Activated CD4-positive, alpha-beta T cell treated with anti-CD3 and anti-CD28 coated beads, Interleukin-2, amount 50 U/mL, for 16 hours (primary cell): ENCODE measurements at places on chromosomes 5 and 9.

- no peak for DNase-seq
Measured at GRCh38 chr9:36029202-36029601, 7.5 kb upstream of the RECK start.

DNA sequence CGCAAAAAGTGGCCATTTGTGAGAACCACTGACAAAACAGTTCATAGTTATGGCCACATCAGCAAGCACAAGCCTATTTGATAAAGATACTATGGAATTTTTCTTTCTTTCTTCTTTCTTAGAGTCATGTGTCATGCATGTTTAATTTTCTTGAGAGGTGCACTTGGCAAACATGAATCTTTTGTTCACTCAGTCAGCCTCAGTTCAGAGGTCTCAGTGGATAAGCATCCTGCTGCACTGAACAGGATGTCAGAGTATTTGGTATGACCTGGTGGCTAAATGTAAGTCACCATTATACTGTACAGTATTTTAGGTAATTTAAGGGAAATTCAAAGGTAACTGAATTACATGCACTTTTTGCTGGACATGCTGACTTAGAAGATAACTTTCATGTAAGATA lies 5.4 kb downstream of the NNT start:
- no peak for DNase-seq

DNA sequence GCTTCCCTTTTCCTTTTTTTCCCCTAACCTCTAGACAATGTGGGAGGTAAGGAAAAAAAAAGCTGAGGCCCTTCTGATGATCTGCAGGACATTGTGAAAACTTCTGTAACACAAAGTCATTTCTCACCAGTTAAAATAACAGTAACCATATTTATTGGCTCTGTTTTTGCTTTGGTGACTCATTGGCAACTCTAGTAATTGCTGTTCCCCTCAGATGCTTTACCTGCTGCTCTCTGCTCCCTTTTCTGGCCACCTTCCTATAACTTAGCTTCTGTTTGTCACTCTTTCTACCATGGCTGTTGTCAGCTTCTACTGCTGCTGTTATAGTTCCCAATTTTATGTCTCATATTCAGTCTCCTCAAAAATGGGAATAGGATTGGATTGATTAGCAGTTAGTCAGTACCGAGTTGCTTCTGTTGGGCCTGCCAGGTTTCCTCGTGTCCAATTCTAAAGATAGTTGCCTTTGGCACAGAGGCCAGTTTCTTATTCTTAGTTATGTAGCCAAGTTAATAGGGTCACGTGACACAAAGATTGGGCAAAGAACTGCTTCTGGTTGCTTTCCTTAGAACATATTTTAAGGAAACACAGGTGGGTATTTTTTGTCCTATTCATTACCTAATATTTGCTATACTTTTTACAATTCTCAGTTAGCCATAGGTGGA lies 16.8 kb downstream of the SCAMP1 start:
- peak; percentile 52 for DNase-seq

DNA sequence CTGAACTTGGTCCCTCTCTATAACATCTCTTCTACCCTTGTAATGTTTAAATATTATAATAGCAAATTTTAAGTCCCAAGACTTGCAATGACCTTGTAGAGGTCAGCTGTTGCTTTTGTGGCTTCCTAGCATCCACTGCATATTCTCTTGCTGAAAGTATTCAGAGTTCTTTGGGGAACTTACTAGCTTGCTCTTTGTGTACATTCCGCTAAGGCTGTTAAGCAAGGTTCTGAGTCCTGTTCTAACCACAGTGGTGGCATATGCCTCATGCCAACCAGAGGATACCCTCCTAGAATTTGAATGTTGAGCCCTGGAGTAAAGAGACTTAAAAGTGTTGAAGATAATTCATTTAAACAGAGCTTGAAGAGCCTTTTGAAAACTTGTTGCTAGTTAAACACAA lies 570.9 kb downstream of the TLE1 start:
- no peak for DNase-seq

- no peak for DNase-seq
Measured at GRCh38 chr5:91643797-91644196, 260.7 kb upstream of the ARRDC3 start.

- no peak for DNase-seq
Measured at GRCh38 chr9:136147038-136147889, 28.6 kb upstream of the TMEM250 start.

DNA sequence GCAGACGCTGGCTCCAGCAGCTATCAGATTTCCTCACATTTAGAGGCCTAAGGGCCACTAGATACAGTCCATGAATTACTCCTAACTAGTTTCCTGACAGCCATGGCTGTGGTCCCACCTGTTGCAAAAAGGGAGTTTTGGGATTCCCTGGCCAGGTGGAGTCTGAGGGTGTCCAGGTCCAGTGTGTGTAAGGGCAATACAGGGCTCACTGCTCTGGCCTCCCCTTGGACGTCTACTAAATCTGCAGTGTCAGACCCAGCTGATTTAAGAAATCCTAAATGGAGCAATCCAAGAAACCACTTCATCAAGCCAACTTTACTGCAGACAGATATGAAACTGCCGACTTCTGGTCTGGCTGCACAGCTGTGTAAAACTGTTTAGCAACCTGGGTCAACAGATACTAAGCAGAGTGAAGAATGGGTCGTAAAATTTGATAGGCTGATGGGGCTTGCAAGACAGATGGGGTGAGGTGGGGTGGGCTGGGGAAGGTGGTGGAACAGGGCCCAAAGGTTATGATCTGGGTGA lies 116.4 kb downstream of the GADD45G start:
- DNase-seq = no peak

- DNase-seq = no peak
Measured at GRCh38 chr5:21397693-21398092, 1409.7 kb upstream of the CDH18 start.

GRCh38 chr9:92599938-92600461 lies 64.2 kb upstream of the ECM2 start:
- no peak for DNase-seq

DNA sequence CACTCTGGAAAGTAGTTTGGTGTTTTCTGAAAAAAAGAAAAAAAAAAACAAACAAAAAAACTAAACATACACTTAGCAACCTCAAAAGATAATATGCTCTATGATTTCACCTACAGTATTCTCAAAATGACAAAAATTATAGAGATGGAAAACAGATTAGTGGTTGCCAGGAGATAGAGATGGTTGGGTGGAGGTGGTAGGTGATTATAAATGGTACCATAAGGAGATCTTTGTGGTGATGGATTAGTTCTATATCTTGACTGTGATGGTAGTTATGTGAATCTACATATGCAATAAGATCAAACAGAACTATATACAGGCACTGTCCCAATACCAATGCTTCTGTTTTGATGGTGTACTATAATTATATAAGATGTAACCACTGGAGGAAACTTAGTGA lies 32.0 kb downstream of the PTBP3 start:
- no peak for DNase-seq

- no peak for DNase-seq
Measured at GRCh38 chr9:129126749-129127618, 15.8 kb downstream of the PTPA start.

- DNase-seq = no peak
Measured at GRCh38 chr9:133089271-133089671, 27.5 kb downstream of the CEL start.

- DNase-seq = peak; percentile 26
Measured at GRCh38 chr5:115816226-115817081, at the start of gene CDO1. TSS of gene CDO1 (minus strand) at chr5:115816659. CDS start at chr5:115816397, 262 bp downstream.

- no peak for DNase-seq
Measured at GRCh38 chr9:138075961-138076649, 198.5 kb downstream of the CACNA1B start.

- DNase-seq = peak; percentile 4
Measured at GRCh38 chr5:138338411-138339090, 485 bp downstream of the FAM53C start.

- no peak for DNase-seq
Measured at GRCh38 chr9:89753472-89754055, 148.8 kb downstream of the GADD45G start.

- DNase-seq = no peak
Measured at GRCh38 chr9:99180662-99181061, 41.1 kb downstream of the ALG2 start.

DNA sequence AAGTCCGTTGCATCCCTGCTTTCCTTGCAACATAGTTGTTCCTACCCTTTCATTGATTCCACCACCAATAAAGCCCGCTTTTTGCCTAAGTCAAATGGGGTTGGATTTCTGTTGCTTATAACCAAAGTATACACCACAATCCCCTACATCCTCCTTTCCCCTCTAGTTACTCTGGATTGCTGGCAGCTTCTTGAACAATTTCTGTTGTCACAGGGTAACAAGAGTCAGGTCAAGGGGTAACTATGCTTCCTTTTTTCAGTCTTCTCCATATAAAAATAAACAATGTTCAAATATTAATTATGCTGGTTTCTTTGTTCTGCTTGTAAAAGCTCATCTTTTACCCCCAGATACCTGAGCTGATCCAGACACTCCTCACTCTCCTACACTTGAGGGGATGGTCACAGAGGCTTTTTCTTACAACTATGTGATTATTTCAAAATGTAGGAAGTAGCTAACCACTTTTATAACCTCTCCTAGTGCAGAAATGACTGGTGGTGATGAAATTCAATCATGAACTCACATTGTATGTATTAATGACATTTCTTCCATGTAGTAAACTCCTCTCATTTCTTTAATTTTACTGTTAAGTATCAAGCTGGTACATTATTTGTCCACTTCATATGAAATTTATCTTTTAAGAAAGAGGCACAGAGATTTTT lies 136.5 kb downstream of the SNX18 start:
- DNase-seq = peak; percentile 10

DNA sequence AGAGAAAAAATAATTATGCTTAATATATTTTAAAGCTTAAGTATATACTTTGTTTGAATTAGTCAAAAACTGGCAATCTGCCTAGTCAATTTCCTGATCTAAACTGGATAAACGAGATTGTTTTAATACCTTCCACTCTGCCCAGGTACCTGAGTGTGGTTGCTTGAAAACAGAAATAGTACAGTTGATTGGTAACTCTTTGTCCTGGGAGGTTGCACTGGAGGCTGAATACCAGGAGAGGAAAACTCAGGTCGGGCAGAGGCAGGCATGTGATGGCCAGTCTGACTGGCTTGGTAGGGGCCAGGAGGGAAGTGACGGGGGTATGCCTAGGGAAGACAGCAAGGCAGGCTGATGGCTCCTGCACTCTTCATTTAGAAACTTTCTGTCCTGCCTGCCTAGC lies 80.2 kb downstream of the PIK3R1 start:
- no peak for DNase-seq

DNA sequence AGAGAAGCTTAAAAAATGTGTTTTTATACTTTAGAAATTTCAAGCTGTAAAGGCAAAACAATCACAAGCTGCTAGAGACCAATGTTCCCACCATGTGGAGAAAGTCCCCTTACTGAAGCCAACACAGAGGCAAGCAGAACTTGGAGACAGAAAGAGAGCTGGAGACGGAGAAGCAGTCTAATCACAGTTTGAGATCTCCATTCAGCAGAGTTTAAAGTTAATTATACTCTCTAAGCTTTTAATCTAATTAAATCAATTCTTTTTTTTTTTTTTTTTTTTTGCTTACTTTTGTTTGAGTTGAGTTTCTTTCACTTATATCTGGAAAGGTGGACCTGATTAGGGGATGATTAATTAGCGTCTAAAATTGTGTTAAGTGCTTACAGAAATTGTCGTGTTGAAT lies 1534.3 kb downstream of the MAT2B start:
- no peak for DNase-seq

DNA sequence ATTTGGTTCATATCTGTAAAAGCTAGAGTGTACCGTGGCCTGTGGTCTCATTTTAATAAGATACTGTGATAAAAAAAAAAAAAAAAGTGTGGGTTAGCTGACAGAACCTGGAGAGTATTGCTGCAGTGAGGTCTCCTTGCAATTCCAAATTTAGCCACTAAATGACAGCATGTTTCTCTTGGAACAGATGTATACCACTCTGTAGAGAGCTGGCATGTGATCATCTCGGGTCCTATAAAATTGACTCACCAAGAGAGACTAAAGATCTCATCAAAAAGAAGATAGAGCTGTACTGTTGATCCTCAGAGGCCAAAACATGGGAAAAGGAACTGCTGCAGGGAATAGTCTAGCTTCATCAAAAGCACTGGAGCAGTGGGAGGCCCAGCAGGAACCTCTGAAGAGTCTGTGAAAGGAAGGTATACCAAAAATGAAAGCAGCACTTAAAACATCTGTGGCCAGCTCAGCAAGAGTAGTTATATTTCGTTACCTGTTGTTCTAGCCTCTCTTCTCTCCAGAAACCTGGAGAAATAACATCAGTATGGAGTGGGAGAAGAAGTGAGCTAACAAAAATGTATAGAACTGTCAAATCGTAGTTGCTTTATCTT lies 826.8 kb downstream of the EFNA5 start:
- no peak for DNase-seq

- no peak for DNase-seq
Measured at GRCh38 chr9:119272500-119273211, 96.6 kb downstream of the BRINP1 start.

DNA sequence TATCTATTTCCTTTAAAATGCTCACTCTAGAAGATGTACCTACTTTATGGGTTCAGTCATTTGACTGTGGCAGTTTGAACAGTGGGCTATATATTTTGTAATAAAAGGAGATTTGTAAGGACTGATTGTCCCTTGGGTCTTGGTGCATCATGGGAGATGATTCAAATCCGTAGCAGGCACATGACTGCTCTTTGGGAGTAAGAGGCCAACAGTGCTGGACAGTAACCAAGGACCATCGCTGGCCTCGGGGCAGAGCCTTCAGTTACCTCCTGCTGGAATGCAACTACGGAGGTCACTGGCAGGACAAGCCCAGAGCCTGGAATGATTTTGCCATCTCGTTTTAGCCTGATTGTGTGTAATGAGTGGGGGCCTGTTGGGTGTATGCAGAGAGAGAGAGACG lies 7.0 kb upstream of the MAMDC2 start:
- no peak for DNase-seq

DNA sequence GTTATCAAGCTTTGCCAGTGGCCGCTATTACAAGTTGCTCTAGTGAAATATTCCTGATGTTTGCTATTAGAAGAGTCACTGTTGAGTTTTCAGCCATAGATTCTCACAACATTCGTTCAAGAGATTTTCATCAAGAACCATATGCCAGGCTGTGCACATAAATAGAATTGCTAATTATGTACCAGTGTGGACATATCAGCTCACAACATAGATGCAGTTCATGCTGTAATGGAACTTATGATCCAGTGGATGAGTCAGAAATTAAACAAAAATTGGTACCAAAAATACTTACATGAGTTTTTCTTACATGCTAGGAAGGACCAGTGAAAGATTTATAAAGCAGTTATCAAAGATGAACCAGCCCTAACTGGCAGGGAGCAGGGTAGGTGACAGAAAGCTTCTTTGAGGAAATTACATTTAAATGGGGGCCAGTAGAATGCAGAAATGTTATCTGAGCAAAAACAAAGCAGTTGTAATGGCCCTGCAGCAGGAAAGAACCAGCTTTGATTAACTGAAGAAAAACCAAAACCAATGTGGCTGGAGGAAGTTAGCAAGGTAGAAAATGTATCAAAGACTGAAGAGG lies 404.2 kb downstream of the DNAH5 start:
- no peak for DNase-seq

- no peak for DNase-seq
Measured at GRCh38 chr9:122176916-122177315, 17.2 kb downstream of the MORN5 start.

DNA sequence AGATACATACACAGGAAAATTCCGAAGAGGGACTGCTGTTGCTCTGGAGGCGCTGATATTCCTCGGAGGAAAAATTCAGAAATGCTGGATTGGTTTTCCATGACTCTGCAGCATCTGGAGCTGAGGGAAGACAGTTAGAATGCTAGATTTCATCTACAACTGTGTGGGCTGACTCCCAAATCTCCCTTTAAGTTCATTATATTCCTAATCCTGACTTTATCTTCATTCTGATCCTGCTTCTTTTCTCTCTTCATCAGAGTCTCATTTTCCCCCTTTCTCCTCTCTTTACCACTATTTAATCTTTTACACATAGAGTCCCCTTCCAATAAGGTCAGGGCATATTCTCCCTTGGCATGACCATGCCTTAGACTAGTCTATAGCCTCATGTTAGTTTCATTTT lies at the start of gene OR1N1:
Gene OR1N1, minus strand, starts transcription at position 101 of the 400 bp plus-strand sequence. Its CDS starts 0 bp downstream, at position 101.
- no peak for DNase-seq
